ENCODE measurements at places on chromosomes 6 and 20.

DNA sequence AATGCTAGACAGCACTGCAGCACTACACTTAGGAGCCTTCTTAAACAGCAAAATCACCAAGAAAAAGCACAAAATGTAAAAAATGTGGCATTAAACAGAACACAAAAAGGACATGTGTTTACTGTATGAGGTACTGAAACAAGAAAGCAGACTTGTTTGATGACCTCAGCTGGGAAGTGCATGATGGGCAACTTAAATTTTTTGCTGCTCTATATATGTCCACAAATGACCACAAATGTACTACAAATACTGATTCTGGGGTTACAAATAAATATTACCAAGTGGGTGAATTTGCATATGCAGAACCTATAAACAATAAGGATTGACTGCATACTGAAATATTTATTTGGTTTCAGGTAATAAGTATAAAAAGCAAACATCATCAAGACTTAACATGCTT, 13.1 kb downstream of the RAB23 start:
- DNase-seq: no peak

DNA sequence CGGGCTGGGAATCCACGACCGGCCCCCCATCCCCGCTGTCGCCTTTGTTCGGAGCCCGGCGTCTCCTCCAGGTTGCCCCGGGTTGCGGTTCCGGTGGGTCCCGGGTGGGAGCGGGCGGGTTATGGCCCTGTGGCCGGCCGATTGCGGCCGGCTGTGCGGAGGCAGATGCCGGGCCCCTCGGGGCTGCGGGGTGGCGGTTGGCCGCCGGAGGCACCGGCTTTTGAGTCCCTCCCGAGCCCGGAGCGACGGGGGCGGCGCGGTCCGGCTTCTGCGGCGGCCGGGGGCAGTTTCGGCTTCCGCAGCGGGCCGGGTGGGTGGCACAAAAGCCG, 431 bp downstream of the LOC128125822 start:
- DNase-seq: no peak

DNA sequence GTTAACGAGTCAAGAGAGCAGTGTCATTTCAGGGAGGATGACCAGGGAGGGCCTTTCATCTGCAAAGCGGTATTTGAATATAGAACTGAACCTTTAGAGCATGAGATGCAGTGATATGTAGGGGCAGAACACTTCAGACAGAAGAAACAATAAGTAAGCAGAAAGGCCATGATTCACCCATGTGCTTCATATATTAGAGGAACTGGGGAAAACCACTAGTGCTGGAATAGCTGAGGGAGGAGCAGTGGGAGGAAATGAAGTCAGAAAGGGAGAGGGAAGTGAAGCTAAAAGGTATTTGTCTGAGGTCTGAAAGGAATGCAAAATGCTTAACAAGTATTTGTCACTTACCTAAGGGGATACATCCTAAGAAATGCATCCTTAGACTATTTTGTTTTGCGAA, 391.2 kb downstream of the ADGRB3 start:
- DNase-seq: no peak

DNA sequence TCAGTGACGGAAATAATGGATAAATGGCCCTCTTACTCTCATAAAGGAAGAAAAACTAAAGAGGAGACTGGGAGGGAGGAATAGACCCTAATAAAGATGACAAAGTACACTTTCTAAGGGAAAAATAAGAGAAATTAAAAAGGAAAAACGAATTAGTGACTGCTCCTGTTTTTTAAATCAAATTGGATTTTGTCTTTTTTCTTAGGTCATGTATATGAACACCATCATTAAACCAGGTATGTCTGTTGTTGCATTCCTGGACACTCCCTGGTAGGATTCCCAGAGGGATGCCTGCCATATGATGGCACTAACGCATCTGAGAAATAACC, 59.4 kb upstream of the BTN3A2 start:
- no peak for DNase-seq

GRCh38 chr6:117459204-117459944, 23.1 kb upstream of the DCBLD1 start:
- no peak for DNase-seq

Measured in T-helper 1 cell (primary cell).